ENCODE measurements at places on chromosomes 4 and X. TPM values are rescaled to one million over a fixed set of nuclear protein-coding genes. Genes with fewer than 3 reads are reported as not detected.

DNA sequence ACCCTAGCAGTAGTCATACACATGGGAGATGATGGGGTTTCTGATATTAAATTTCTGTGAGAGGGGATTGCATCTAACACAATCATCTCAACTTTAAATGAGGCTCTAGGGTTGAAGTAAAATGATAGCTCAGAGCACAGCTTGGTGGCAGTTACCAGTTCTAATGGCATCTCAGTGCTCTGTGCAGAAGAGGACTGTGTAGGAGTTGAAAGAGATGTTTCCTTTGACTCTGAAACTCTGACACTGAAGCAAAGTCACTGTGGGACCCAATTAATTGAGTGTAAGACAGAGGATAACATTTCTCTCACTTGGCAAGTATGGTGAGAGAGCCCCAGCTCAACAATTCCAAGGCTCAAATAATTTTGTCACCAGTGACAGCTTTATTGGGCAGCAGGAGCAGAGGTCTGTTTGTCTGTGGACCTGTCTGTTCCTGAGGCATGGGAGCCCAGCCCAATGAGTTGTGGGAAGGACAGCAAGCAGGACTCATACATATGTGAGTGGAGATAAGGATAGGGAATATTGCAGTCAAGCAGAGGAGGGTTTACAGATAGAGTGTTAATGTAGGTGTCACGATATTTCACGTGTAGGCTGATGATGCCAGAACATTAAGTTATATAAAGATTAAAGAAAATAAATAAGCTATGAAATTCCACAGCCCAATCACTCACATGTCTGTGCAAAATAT lies 76.7 kb upstream of the NAF1 start:
- H3K4me3 ChIP-seq: no peak overlapping the region
- H3K4me1 ChIP-seq: peaks cover 14% of the 10 kb centered on the region
- no peak overlapping the region for H3K27ac ChIP-seq
- no peaks in the 10 kb centered on the region for H3K36me3 ChIP-seq
- DNase-seq: no peak

DNA sequence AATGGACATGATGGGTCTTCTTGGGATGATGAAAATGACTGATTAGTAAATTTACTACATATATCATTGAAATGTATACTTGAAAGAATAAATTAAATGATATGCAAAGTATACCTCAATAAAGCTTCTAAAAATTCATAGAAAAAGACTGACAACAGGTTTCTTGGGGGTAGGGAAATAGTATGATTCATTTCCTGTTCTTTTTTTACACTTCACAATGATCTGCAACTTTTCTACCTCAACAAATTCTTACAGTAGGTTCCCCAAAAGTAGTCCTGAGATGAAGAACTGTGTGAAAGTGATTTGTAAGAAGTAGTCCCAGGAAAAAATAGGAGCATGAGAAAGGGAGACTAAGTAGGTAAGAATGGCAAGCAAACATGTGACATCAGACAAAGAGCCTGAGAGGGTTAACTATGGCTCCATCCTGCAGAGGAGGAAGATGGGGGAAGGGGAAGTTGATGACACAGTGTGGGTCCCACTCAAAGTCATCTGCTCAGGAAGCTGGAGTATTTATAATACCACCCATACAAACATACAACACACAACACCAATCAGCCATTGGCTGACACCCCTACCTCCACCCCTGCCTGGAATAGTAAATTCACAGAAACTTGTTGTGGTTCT lies 73.9 kb downstream of the ARHGAP6 start:
- no peaks in the 10 kb centered on the region for H3K36me3 ChIP-seq
- H3K27me3 ChIP-seq: no peaks in the 10 kb centered on the region
- no peak for DNase-seq
- H3K4me3 ChIP-seq: no peak overlapping the region
- H3K4me1 ChIP-seq: no peaks in the 10 kb centered on the region

DNA sequence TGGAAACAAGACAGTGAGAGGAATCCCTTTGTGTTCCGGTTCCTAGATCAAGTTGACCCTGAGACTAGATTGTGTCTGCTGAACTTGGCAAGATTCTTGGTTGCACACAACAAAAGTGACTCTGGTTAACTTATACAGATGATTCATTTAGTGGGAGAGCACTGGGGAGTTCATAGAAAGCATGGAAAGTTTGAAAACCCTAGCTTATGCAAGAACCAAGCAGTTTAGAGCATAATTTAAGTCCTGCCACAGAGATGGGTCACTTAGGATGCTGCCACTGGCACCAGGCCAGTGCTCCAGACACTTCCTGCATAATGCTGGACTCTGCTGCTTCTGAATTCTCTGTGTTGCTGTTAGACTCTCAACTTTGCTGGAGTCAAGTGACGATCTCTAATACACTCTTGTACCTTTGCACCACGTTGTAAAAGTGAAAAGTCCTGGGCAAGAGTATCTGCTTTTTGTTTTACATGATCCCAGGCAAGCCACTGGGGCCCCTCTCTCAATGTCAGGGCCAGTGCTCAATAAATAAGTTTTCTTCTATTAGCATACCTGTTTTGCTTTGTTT lies 12.7 kb upstream of the DCUN1D4 start:
- H3K4me1 ChIP-seq: no peaks in the 10 kb centered on the region
- DNase-seq: no peak
- H3K4me3 ChIP-seq: no peak overlapping the region

Gene COL4A5
- total RNA-seq: 276 TPM

Gene GAGE2A
- total RNA-seq: not detected

Gene FAM53A
- total RNA-seq: 2.4 TPM

Gene NAA11
- not detected for total RNA-seq

Data from progenitor cell of endocrine pancreas (in vitro differentiated cells).